ENCODE measurements at places on chromosomes 3 and 15.

DNA sequence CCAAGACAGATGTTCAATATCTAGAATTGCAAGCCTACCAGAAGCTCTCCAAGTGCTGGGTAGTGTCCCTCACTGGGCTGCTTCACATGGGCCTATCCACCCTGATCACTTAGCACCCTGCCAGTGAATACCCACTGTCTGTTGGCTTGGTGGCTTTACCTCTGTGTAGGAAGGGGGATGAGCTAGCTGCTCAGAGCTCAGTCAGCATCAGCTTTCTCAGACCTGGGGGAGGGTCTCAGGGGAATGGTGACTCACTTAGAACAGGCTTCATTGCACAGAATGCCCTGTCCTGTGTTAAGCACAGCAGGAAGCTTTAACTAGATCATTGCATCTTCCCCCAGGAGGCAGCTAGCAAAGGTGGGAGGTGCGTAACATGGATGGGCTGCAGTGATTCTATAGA, 209.8 kb downstream of the PDCD6IP start:
- DNase-seq = peak; percentile 89

DNA sequence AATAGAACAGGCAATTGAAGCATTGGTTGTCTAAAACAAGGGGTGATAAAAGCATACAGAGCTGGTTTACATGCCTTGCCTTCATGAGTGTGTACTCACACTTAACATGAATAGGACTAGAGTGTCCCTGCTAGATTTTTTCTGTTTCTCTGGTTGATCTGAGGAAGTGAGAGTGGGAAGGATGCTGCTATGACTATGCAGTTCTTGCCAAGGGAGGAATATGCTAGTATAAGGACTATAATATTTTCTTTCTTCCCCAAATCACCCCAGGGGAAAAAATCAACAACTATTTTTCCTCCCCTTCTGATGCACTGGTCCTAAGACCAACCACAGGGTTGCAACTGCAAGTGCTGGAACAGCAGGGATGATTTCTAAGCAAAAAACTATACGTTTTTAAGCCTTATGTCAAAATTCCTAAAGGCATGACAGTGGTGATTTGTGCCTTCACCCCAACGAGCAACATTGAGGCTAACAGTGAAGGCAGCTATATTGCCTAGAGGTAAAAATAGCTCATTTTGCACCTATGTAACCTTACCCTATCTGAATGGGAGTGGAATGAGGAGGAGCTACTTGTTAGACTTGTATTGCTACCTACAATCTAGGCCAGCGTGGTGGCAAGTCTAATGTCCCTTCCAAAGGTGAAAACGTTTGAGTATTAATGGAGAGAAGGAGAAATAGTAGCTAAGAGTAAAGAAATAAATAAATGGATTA, 33.5 kb upstream of the USP8 start:
- no peak for DNase-seq

- peak; percentile 20 for DNase-seq
Measured at GRCh38 chr3:175748087-175748730, 889.1 kb downstream of the NAALADL2 start.

DNA sequence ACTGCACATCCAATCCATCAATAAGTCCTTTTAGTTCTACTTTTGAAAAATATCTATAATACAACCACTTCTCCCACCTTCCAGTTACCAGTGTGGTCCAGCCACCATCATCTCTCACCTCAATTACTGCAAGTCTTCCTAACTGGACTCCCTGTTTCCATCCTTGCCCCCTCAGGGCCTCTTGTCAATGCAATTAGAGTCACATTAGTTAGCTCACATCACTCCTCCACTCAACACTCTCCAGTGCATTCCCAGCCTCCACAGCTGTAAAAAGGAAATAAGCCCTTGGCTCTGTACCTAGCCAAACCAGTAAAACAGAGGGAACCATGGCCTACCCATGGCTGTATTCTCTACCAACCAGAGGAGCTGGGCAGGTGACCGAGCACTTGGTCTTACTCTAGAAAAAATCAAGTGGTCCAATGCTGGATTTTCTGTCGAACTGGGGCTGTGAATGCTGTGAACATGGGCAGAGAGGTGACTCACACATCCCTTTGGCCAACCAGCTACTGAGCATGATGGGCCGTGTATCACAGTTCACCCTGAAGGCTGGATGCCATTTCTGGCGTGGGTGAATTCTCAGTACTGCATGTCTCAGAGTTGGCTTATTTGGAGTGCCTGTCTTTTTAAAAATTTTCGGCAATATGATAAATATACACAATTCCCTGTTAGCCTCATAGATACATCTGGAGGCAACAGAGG, 62.5 kb upstream of the C15orf61 start:
- peak; percentile 21 for DNase-seq

- DNase-seq = no peak
Measured at GRCh38 chr3:102096066-102096465, 246.8 kb downstream of the NFKBIZ start.

DNA sequence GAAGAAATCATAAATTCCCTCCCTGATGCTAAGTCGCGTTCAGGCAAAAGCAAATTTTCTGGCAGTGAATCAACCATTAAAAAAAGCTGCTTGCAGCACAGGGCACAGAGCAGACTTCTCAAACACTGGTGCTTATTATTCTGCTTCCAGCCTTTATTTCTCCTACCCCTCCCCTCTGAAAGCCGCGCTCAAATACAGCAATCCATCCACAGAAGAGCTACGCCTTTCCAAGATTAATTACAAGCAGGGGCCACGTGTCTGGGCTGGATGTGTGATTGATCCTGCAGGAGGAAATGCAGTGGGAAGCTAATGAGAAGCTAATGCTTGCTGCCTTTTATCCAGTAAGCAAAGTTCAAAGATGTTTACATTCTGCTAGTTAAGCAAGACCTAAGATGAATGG, 134.9 kb upstream of the TOPAZ1 start:
- no peak for DNase-seq

- no peak for DNase-seq
Measured at GRCh38 chr3:152345233-152345632, 76.5 kb downstream of the MBNL1 start.

DNA sequence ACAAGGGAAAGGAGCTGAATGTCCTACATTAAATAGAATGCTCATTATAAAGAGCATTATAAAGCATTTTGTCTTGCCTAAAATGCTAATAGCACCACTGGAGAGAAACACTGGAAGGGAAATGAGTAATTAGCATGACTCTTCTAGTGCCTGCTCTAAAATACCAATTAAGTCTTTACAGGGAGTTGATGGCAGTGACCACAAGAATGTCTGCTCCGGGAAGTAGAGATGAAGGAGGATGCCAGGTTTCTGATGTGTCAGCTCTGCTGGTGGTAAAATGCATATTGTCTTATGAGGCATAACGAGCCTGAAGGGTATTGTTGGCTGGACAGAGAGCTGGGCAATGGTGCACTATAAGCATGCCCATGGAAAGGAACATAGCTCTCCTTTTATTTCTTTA, 49.5 kb downstream of the MYLK start:
- peak; percentile 89 for DNase-seq

DNA sequence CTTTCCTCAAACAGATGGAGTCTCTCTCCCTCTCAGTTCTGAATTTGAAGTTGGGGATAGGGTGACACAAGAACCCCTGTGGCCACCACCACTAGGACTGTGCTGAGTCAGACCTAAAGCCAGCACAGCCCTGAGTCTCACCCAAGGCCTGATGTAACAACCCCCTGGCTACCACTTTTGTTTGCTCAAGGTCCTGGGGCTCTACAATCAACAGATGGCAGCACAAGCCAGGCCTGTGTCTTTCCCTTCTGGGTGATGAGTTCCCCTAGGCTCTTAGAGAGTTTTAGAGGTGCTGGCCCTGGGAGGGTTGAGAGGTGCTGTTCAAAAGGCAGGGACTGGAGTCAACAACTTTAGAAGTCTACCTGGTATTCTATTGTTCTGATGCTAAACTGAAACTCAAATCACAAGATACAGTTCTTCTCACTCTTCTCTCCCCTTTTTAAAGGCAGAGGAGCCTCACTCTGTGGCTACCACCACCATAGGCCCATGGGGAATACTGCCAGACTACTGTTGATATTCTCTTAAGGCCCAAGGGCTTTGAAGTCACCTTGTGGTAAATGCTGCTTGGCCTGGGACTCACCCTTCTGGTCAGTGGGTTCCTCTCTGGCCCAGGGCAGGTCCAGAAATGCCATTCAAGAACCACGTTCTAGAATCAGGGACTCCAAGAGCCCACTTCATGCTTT, 6.5 kb downstream of the OR5K4 start:
- no peak for DNase-seq

DNA sequence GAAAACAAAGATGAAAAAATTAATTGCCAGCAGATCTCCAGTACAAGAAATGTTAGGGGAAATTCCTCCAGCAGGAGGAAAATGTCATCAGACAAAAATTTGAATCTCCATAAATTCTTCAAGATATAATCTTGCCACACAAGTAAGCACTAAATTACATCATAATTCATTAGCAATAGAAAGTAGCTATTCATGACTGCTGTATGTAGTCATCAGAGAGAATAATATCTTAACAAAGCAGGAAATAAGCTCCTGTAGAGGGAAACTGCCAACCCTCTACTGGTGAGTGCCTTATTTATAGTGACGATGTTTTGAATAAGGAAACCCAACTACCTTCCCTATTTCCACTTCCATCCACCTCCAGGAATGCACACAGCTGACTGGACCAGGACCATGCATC, 15.8 kb upstream of the SLC27A2 start:
- peak; percentile 56 for DNase-seq

- DNase-seq = peak; percentile 94
Measured at GRCh38 chr3:27311400-27311799, 57.8 kb downstream of the NEK10 start.

DNA sequence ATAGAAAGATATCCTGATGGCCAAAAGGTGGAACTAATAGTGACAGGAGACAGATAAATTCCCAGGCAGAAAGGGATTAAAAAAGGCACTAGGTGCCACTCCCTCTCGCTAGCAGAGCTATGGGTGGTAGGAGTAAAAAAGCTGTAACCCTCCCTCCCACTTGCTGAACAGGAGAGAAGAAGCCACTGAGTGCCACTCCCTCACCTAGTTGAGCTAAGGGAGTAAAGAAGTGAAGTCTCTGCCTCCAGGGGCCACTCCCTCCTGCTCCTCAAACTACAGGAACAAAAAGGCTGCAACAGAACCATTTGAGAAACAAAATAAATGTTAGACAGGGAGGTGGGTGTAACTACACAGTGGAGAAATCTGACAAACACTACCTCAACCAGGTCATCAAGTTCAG, 276.2 kb upstream of the EPHA6 start:
- no peak for DNase-seq

GRCh38 chr3:5036858-5037257, 57.6 kb downstream of the BHLHE40 start:
- no peak for DNase-seq

DNA sequence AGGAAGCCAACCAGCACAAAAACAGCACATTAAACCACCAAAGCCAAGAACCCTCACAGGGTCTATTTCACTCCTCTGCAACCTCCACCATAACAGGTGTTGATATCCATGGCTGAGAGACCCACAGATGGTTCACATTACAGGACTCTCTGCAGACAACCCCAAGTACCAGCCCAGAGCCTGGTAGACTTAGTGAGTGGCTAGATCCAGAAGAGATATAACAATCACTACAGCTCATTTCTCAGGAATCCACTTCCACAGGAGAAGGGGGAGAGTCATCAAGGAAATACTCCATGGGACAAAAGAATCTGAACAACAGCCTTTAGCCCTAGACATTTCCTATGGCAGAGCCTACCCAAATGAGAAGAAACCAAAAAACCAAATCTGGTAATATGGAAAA, 168.1 kb upstream of the CD96 start:
- no peak for DNase-seq

DNA sequence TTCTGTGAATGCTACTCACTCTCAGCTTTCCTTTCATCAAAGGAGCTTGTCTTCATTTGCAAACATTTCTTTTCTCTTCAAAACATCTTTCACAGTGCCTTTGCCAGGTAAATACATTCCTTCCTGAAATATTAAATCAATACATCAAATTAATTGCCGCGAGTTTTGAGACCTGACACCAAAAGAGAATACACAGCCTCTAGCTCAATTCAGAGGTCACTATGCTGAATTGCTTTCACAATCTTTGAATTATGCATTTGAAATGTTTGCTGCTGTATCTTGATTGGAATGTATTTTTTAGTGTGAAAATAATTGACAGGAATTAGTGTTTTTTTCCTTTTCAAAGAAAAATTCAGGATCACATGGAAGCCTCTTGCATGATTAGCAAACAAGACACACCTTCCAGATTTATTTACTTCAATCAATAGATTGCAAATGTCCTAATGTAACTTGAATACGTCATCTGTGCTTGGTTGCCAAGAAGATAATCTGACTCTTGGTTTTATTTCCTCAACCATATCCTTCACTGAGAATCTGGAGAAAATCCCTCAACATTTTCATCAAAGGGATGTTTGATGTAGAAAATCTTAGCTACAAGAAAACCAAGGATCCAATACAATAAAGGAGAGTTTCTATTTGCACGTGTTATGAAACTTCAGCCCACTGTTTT, 83.6 kb downstream of the KCNH8 start:
- DNase-seq = no peak

- DNase-seq = no peak
Measured at GRCh38 chr3:28935146-28935545, 345.7 kb upstream of the RBMS3 start.

DNA sequence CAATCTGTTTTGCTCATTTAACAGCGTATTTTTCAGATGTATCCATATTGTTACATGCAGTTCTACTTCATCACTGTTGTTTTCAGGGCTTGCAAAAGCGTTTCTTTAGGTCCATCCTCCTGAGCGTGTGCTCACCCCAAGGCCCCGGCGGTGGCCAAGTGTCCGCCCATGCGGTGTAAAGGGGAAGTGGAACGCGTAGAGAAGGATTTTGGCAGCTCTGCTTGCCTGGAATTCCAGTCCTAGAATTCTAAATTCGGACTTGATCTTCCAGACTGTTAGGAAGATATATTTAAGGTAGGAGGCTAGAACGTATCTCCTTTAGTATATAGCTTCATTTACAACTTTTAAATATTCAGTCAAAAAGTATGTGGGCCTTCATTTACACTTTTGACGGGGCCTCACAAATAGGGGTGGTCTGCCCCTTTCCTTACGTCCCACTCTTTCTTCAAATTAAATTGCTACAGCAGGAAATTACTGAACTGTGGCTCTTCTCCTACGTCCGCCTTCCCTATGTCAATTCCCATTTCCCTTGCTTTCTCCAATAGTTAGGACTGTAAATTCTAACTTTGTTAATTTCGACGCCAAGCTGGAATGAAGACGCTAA, 609 bp upstream of the TBC1D23 start:
- DNase-seq = peak; percentile 86

- DNase-seq = no peak
Measured at GRCh38 chr3:194396859-194397756, 2.0 kb downstream of the GP5 start.

DNA sequence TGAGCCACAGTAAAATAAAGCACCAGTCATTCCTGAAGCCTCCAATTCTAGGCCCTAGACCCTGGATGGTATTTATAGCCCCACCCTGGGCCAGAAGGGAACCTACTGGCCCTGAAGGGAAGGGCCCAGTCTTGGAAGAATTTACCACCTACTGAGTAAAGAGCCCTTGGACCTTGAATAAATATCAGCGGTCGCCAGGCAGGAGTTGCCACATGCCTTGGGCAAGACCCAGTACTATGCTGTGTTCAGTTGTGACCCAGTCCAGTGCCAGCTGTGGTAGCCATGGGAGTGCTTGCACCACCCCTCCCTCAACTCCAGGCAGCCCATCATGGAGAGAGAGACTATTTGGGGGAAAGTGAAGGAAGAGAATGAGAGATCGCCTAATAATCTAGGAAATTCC, 27.0 kb downstream of the NCBP2 start:
- no peak for DNase-seq

GRCh38 chr3:197202694-197203093, 95.7 kb downstream of the DLG1 start:
- DNase-seq = no peak

- DNase-seq = no peak
Measured at GRCh38 chr3:181541414-181541813, 170.3 kb upstream of the SOX2 start.

- no peak for DNase-seq
Measured at GRCh38 chr3:31275583-31275982, 257.1 kb upstream of the STT3B start.

All from fibroblast of mammary gland (primary cell).